ENCODE measurements at places on chromosomes 11 and 22.

DNA sequence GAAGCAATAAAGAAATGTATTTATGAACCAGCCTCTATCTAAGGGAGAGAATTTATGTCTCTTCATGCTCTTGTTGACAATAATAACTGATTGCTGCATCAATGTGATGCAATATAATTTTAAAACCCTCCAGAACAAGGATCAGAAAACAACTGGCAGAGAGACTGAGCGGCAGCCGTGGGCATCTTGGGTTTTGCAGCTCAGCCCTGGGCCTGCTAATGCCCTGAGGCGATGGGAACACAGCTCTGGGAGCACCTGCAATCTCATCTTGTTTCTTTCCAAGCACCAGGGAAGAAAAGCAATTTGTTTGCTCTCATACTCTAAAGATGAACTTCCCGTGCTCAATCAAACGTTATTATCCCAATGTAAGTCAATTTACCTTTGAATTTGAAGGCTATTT lies 245.7 kb downstream of the ST3GAL4 start:
- no peak for DNase-seq
- H3K4me1 ChIP-seq, result no peaks in the 10 kb centered on the region
- H3K27ac ChIP-seq, result no peak overlapping the region
- H3K36me3 ChIP-seq, result no peaks in the 10 kb centered on the region
- H3K4me3 ChIP-seq, result no peak overlapping the region

DNA sequence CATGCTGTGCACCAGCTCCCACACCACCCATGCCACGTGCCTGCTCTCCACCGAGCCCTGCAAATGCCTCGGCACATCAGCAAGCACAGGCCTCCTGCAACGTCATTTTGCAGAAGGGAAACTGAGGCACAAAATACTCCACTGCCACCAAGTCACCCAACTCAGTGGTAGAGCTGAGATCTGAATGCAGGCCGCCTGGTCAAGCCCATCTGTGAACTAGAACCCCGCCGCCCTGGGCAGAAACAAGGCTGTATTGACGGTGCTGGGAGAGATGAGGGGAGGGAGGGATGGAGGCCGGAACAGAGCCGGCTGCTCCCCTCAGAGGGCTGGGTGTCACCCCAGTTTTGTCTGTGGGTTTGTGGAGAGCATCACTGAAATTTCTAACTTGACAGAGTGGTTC lies 81.4 kb downstream of the CDKN1C start:
- H3K27ac ChIP-seq, result no peak overlapping the region
- no peak for DNase-seq
- no peak overlapping the region for H3K4me3 ChIP-seq
- no peaks in the 10 kb centered on the region for H3K27me3 ChIP-seq
- H3K4me1 ChIP-seq, result peaks cover 3% of the 10 kb centered on the region
- H3K36me3 ChIP-seq, result no peaks in the 10 kb centered on the region

GRCh38 chr22:44221710-44222475 lies 41.2 kb downstream of the PARVG start:
- H3K4me3 ChIP-seq, result no peak overlapping the region
- H3K36me3 ChIP-seq, result no peaks in the 10 kb centered on the region
- no peaks in the 10 kb centered on the region for H3K4me1 ChIP-seq
- H3K27me3 ChIP-seq, result peaks cover 14% of the 10 kb centered on the region

GRCh38 chr11:9616858-9617257 lies 43.4 kb downstream of the WEE1 start:
- H3K27ac ChIP-seq, result no peak overlapping the region
- H3K4me3 ChIP-seq, result no peak overlapping the region
- peaks cover 2% of the 10 kb centered on the region for H3K27me3 ChIP-seq
- H3K4me1 ChIP-seq, result peaks cover 27% of the 10 kb centered on the region

DNA sequence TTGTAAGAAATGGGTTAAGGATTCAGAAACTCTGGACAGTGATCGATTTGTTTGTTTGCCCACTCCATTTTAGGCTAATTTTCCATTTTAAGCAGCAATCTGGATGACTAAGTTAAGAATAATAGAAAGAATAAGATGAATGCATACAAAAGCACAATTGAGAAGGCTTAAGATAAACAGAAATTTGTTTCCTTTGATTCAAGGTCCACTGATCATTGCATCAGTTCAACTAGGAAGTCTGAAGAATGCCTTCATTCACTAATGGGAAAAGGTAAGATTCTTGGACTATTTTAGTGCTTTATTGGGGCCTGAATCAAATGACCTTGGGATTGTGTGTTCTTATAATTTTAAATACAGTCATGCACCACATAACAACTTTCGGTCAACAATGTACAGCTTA lies 140.8 kb downstream of the CADM1 start:
- no peaks in the 10 kb centered on the region for H3K36me3 ChIP-seq
- H3K4me1 ChIP-seq, result no peaks in the 10 kb centered on the region
- no peaks in the 10 kb centered on the region for H3K27me3 ChIP-seq
